HuH-7.5 (cell line): ENCODE measurements at places on chromosomes 4 and X.

DNA sequence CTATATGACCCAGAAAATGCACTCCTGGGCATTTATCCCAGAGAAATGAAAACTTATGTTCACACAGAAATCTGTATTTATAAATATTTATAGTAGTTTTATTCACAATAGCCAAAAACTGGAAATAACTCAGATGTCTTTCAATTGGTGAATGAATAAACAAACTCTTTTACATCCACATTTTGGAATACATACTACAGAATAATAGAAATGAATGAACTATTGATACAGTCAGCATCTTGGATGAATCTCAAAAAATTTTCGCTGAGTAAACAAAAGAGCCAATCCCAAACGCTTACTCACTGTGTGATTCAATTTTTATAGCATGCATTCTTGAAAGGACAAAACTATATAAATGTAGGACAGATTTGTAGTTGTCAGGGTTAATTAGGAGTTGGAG is 75.1 kb upstream of the HTR2C start:
- no peak for DNase-seq

DNA sequence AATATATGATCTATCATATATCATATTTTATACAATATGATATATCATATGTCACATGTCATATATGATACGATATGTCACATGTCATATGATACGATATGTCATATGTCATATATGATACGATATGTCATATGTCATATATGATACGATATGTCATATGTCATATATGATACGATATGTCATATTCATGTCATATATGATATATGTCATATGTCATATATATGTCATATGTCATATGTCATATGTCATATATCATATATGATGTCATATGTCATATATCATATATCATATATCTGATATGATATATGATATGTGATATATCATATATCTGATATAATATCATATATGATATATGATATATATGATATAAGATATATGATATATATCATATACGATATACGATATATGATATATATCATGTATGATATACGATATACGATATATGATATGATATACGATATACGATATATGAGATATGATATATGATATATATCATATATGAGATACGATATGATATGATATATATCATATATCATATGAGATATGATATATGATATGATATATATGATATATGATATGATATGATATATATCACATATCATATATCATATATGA is 122.3 kb upstream of the USP9X start:
- no peak for DNase-seq

- DNase-seq: peak; percentile 45
Measured at GRCh38 chr4:184104419-184105101, 113.1 kb downstream of the ENPP6 start.

DNA sequence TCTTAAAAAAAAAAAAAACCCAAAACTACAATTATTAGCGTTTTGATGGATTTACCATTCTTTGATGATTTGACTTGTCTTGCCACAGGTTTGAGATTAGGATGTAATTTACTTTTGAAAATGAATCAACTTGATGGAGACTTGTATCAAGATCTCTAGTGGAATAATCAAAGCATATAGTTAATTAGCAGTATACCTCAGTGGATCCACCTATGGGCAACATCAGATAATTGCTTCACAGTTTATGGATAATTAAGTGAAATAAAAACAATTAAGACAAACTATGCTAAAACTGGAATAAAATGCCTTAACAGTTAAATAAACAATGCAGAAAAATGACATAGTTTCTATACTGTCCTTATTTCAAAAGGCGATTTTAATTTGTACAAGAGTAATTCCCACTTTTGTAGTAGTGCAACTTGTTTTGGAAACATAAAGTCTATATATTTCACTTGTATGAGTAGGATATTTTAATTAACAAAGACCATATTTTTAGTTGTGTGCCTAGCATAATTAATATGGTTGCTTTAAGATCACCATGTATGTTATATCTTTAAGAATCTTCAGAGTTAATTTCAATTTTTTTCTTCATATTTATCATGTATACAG is 4.2 kb downstream of the CPEB2 start:
- no peak for DNase-seq

DNA sequence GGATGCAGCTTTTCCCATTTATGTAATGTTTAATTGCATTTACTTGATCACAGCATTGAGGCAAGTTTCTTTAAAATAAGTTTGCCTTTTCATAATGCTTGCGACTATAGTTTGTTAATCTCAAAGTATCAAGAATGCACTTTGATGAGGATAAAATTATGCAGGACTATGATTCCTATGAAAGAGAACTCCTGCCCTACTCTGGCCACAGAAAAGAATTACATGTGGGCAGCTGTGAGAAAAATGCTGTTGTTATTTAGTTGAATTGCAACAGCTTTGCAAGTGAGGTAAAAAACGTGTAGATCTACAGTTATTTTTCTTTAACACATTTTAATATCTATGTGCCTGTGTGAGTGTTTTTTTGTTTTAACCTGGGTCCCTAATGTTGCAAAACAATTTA is 12.5 kb upstream of the OSTC start:
- DNase-seq: no peak

GRCh38 chr4:63607169-63607872 is 801.9 kb downstream of the TECRL start:
- no peak for DNase-seq

DNA sequence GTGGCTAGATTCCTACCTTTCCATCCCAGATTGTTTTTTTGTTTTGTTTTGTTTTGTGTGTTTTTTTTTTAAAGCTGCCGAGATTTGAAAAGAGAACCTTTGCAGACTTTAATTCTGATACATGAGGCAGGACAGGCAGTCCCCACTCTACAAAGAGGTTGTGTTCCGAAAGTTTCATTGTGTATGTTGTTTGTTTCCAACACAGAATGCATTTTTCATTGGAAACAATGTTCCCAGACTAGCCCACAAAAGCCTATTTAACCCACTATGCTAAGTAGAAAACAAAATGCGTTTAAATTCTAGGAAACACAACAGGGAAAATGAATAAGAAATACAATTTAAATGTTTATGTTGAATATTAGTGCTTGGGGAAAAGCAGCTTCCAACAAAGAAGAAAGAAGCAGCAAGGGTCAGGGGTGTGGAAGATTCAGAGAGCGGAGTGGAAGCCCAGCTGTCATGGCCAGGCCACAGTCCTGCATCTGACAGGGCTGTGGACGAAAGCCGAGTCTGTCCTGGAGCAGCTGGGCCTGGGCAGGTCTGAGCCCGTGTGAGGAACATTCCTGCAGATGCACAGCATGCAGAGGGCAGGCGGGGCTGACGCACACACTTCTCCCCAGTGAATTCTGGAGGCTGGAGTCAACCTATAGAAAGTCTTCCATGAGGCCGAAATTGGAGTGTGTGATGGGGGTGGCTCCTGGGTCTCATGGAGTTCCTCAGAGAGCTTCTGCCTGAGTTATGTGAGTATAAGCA is 12.4 kb upstream of the SETD7 start:
- no peak for DNase-seq

DNA sequence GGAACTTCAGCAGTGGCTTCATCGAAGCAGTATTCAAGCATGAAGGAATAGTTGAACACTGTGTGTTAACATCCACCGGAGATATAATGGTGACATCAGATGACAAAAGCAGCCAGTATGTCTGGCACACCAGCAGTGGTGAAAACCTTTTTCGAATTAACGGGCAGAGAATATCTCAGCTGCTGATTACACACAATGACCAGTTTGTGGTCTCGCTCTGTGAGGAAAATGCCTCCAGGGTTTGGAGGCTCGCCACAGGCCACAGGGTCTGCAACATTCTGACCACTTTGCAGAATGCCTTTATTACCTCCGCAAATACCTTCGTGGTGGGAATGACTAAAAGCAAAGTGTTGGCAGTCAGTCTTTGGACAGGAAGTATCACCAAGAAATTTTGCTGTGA is 201.5 kb downstream of the NWD2 start:
- DNase-seq: no peak

DNA sequence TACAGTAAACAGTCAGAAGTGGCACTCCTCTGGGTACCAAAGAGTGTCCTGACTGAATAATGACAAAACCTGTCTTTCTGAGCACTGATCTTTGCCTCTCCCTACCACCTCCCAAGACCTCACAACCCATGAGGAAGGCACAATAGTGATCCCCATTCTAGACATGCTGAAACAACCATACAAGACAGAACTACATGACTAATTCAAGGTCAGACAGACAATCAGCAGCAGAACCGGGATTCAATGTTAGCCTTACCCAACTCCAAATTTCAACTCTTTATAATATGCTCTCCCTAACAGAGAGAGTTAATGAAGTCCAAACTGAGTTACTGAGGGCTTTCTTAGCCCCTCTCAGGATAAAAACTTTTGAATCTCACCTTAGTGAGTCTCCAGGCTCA is 71.0 kb downstream of the IRF2 start:
- DNase-seq: no peak

- DNase-seq: no peak
Measured at GRCh38 chr4:8278421-8279287, 9.1 kb downstream of the HTRA3 start.

- DNase-seq: no peak
Measured at GRCh38 chr4:42729505-42730237, 72.8 kb upstream of the ATP8A1 start.

- DNase-seq: no peak
Measured at GRCh38 chr4:146062340-146062739, 113.2 kb upstream of the LSM6 start.

DNA sequence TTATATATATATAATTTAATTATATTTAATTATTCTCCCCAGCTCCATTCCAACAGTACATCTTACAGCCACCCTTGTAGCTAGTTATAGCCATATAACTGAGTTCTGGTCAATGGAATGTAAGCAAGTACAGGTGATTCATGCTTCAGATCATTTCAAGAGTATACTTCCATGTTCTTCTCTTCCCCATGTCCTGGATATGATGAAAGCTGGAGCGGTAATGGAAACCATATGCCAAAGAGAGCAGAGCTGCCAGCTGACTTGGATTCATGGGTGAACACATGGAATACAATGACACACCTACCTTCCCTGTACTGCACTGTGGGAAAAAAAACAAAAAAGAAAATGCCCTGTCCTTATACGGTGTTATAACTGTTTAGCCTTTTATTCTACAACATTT is 17.5 kb upstream of the CORIN start:
- DNase-seq: no peak

DNA sequence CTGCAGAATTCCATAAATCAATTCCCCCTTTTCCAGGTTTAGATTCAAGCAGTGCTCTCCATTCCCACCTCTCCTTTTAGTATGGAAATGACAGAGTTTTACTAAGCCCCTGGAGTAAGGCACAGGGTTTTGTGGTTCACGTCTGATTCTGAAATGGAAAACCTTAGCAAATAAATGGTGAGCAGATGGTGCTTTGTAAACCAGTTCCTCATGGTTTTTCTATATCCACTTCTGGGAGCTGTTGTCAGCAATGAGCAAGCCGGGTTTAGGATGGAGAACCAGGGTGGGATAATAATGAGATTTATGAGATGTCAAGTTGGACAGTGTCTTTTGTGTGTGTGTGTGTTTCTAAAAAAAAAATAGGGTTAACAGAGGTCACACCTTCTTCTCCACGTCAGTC is 113.8 kb upstream of the RBPJ start:
- DNase-seq: no peak

GRCh38 chr4:107950746-107951540 is 19.6 kb downstream of the CYP2U1 start:
- DNase-seq: no peak

GRCh38 chr4:572594-572993 is 3.5 kb downstream of the TMEM271 start:
- no peak for DNase-seq

DNA sequence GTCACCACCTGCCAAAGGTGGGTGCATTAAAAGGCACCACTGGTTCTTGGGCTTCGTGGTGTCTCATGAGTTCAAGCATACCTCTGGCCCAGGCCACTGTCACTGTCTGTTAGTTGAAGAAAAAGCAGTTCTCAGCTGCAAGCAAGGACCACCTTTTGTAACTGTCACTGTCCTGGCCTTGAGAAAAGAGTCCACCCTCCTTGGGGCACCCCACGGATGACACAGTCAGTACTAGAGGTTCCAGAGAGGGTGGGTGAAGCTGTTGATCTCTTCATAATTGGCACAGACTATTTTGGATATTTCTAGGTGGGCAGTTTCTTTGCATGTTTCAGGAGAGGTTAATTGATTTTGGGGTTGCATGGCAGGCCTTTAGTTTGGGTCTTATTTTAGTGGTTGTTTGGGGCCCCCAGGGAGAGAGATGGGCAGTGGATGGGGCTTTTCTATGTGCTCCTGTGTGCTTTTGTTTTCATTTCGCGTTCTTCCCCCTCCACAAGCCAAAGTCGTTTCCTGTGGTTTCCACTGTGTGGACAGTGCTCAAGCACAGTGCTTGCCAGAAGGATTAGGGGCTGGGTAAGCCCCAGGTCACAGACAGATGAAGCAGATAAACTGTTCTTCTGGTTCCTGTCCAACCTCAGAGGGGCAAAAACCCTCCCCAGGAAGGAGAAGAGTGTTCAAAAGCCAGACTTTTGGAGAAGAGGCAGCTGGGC is 156.2 kb upstream of the PPP1R2C start:
- DNase-seq: no peak

DNA sequence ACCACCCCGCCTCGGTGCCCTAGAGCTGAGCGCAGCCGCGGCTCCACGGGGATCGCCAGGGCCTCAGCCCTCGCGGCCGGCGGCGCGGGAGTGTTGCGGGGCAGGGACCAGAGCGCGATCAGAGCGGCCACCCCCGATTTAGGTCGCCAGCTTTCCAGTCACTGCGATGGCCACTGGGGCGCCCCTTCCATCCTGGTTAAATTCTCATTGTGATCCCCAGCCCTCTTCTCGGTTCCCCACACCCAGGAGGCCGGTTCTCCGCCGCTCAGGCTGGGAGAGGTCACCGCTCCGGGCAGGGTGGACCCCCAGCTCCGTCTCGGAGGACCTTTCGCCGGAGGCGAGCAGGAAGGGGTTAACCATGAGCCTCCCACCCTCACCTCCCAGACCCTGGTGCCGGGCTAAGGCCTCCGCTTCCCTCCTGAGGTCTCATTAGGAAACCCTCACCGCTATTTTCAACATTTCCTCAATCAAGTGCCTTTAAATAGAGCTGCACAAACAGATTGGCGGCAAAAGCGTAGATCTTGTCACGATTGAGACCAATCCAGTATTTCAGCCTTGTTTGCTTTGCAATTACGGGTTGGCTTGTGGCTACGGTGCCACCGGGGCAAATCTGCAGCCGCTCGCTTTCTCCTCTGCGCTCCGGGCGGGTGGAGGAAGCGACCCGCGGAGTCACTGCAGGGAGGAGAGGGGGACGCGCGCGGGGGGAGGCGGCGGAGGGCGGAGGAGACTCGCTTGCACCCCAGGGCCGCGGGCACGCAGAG is 8.3 kb upstream of the HAND2 start:
- DNase-seq: no peak

DNA sequence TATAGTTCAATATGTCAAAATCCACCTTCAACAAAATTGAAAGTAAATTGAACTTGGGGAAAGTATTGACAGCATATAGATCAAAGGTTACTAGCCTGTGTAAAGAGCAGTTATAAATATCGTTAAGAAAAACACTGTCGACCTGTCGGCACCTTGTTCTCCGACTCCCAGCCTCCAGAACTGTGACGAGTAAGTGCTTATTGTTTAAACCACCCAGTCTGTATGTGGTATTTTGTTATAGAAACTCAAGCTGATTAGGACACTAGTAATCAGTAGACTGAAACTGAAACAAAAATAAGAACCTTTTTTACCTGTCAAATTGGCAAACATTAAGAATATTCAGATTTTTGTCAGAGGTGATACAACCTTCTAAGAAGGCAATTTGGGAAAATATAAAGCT is 17.0 kb downstream of the HTT start:
- DNase-seq: no peak

GRCh38 chrX:48616576-48616975 is 19.3 kb downstream of the WDR13 start:
- DNase-seq: no peak
